ENCODE measurements at places on chromosomes 12 and 14.
A peak's percentile ranks its signal among the peaks of the same experiment; 100 is the strongest.

- no peak for DNase-seq
Observed at GRCh38 chr12:22530-23201, 43.9 kb upstream of the IQSEC3 start.

DNA sequence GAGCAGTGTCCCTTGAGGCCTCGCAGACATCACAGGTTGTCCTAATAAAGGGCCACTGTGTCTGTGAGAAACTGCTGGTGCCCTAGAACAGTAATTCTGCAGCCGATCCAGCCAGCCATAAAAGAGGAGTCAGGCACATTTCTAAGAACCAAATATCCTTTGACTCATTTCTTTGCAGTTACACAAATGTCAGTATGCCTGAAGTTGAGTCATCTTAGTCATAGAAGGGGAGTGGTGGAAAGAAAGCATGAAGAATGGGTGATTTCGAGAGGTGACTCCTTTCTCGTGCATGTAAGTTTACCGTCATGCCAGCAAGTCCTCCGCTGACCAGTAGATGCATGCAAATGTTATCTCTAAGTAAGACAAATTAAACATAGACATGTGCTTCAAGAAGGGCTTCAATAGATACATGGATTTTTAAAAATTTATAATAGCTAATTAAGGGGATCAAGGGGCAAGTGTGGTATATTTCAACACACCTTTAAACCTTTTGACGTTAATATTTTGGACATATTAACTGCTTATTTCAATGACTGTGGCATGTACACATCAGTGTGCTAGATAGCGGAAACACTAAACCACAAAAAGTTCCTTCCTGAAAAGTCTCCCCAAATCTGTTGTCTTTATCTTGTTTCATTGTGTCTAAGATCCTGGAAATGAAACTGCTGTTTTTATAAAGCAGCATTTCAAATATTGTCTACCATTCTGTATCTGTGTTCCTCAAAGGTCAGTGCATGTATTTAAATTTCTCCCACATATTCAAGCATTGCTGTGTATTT lies 497.4 kb downstream of the NPAS3 start:
- DNase-seq, result no peak

DNA sequence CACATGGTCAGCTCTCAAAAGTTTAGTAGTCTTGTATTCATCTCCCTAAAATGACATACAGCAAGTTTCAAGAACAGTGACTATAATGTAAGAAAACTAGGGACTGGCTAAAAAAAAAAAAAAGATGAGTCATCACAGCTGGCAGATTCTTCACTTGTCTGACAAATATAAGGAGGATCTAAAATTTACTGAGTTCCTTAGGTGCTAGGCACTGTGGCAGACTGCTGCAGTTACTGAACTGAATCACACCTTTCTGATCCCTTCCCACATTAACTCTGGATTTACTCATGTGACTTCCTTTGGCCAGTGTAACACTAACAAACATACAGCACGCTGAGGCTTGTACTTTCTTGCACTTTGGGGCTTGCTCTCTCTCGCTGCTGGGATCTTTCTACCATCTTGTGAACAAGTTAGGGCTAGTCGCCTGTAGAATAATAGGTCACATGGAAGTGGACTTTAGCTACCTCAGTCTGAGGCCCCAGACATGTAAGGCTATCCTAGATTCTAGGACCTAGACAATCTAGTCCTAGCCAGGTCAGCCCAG lies 32.1 kb downstream of the BAZ1A start:
- DNase-seq, result no peak

- no peak for DNase-seq
Observed at GRCh38 chr12:85394065-85394464, 114.0 kb downstream of the ALX1 start.

- no peak for DNase-seq
Observed at GRCh38 chr12:106051853-106052531, 86.8 kb downstream of the NUAK1 start.

- DNase-seq, result peak; percentile 43
Observed at GRCh38 chr12:14394317-14395073, 29.0 kb downstream of the ATF7IP start.

DNA sequence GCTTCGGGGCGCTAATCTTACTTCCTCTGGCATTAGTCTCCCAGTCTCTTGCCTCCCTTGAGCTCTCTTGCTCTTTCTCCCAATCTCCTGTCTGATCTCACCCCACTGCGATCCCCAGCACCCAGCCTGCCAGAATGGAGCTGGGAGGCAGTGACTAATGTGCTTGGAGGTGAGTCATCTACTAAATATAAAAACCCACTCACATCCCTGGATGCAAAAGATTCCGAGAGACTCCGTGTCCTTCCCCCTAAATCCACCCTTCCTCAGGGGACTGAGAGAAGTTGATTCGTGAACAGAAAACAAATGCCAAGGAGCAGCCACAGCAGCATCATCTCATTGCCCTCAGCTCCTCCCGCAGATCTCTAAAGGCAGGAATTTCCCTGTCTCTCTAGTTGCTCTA lies 45.7 kb upstream of the KCNA5 start:
- DNase-seq, result no peak

- no peak for DNase-seq
Observed at GRCh38 chr12:40834321-40834720, 142.1 kb downstream of the CNTN1 start.

DNA sequence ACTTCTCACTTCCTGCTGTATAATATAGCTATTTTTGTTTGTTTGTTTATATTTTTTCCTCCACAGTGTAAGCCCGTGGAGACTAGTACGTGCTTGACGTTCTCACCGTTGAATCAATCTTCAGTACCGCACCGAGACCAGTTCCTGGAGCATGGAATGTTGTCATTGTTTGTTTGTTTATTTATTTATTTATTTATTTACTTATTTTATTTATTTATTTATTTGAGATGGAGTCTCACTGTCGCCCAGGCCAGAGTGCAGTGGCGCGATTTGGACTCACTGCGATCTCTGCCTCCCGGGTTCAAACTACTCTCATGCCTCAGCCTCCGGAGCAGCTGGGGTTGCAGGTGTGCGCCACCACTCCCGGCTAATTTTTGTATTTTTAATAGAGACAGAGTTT lies 506.6 kb upstream of the TMEM132C start:
- DNase-seq, result no peak

GRCh38 chr12:91461061-91461460 lies 278.4 kb upstream of the DCN start:
- no peak for DNase-seq

- DNase-seq, result no peak
Observed at GRCh38 chr14:37413050-37413449, 182.0 kb downstream of the FOXA1 start.

GRCh38 chr12:74945771-74946198 lies 263.9 kb downstream of the KCNC2 start:
- no peak for DNase-seq

GRCh38 chr12:124458992-124459851 lies 108.2 kb downstream of the NCOR2 start:
- no peak for DNase-seq

DNA sequence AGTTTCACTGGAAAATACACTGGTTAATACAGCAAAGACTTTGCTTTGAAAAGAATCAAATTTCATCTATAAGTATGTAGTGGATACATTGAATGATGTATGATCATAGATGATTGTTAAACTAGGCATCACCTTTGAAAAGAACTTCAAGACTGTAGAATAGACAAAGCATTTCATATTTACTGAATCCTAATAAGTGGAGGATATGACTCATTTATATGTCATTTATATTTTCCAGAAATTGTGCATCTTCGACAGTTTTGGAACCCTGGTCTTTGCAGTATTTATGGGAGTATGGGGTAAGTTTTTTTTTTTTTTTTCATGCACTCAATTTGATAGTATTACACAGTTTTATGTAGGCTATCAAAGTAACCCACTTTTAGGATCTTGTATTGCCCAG lies 161.9 kb downstream of the ANO6 start:
- DNase-seq, result no peak

- DNase-seq, result no peak
Observed at GRCh38 chr12:132909030-132909368, 21.6 kb upstream of the CHFR start.

GRCh38 chr12:53424626-53425514 lies 1.2 kb downstream of the AMHR2 start:
- no peak for DNase-seq

DNA sequence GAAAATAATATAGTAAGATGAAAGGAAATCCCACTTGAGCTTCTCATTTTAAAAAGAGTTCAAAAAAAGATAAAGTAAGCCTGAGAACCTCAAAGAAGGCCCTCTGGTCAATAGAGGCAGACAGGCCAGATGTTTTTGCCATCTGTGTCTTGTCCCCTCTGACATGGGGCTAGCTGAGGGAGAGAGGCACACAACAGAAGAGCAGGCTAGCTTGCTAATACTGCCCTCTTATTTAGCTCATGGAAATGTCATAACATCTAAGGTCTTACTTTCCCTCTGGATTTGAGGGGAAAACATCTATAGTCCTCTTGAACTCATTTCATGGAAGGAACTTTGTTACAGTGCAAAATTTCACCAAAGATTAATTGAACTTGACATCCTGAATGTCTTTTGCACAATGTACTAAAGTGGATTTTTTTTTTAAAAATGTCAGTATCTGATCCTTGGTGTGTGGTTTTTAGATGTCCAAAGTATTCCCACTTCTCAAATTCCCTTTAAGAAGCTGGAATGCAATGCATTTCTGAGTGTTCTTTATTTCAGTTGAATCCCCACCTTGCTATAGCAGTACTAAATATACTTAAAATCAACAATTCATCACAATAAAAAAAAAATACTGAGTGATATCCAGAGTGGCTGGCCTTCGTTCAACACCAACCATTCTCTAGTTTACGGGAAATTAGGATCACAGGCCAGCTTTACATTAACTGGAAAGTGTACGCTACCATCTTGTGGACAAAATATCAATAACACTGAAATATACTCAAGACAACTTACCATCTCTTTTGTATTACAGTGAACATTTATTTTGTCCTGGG lies 176.7 kb downstream of the PAH start:
- no peak for DNase-seq

- no peak for DNase-seq
Observed at GRCh38 chr12:132481771-132482745, 7.9 kb upstream of the FBRSL1 start.

- no peak for DNase-seq
Observed at GRCh38 chr14:64885559-64885958, 5.9 kb upstream of the SPTB start.

DNA sequence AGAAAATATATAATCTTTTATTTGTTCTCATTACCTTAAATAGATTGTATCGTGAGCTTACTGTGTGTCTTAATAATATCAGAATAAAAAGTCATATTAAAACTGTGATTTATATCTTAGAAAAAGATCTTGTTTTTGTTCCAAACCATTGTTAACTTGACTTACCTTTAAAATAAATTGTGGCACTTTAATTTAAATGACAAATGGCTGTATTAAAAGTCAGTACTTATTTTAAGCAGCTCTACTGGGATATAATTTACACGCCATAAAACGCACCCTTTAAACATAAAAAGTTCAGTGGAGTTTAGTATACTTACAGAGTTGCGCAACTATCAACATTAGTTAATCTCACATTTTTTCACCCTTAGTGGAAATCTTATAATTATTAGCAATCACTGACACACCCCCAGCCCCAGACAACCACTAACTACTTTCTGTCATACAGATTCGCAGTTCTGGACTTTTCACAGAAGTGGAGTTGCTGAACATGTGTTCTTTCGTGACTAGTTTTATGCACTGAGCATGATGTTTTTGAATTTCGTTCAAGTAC lies 311.7 kb downstream of the ACSS3 start:
- DNase-seq, result no peak

DNA sequence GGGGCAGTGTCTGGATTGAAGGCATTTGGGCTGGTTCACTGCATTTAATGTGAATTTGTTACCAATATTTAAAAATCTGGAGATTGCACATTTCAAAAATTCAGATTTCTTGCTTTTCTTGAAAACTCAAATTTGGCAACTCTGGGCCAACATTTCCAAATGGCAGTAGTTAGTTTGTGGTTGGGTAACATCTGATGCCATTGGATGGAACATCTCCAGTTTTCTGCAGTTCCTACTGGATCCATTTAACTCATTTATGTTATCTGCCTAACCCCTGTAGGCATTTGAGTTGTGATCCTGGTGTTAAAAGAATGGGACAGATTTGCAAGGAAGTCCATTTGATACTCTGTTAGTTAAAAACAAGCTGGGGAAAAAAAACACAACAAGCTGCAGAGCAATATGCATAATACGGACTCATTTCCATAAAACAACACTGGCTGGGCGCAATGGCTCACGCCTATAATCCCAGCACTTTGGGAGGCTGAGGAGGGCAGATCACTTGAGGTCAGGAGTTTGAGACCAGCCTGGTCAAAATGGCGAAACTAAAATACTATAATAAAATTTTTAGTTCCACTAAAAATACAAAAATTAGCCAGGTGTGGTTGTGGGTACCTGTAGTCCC lies 7.9 kb downstream of the EIF2B2 start:
- no peak for DNase-seq

GRCh38 chr14:37453985-37454384 lies 141.1 kb downstream of the FOXA1 start:
- no peak for DNase-seq
